ENCODE measurements at places on chromosomes 5 and 9.

GRCh38 chr5:74179179-74179578, 461.3 kb downstream of the ENC1 start:
- DNase-seq = no peak

DNA sequence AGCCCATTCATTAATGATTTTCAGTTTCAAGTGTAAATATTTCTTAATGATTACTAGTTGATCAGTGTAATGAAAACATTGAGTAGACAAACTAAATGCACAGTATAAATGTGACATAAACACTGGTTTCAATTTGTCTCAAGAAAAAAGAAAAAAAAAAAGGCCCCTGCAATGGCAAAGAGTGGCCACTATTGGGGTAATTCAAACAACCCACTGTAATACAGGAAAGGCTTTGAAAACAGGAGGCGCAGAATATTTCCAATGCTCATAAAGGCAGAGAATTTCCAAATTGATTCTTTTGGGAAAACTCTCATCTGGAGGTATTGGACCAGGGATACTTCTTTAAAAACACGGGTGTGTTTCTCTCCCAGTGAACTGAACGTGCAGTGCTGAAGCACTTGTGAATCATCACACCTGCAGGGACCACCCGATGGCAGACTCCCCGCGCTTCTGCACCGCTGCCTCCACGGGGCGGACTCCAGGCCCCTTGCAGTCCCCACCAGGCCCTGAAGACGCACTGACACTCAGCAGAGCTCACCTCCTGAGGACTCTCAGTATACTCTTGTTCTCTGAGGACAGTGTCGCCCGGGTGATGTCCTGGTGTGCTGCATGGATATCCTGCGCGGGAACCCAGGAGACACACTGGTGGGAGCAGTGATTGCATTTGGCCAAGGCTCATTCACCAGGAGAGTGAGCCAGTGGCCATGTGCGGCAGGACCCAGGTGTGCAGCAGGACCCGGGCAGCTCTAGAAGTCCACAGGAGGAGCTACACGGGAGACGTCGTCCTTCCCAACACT, 227.6 kb upstream of the IRX4 start:
- DNase-seq = no peak

GRCh38 chr5:139749242-139749641, 46.4 kb upstream of the PSD2 start:
- no peak for DNase-seq

GRCh38 chr9:84212982-84213381, 127.6 kb downstream of the SLC28A3 start:
- no peak for DNase-seq

DNA sequence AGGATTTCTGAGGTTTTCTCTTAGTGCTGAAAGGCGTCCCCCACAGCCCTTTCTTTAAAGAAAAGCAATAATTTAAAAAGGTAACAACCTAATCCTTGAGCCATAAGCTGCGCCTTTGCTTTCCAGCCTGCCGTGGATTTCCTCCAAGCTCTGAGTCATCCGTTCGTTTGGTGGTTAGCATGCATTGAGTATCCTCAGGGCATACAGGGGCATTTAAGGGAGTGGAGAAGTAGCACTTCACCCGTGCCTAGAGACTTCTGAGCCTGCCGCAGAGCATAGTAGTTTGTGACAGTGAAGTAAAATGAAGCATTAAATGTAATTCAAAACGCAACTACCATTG, 892 bp upstream of the TNC start:
- no peak for DNase-seq

- DNase-seq = no peak
Measured at GRCh38 chr9:110969971-110970386, 68.3 kb downstream of the LPAR1 start.

GRCh38 chr5:164255598-164256213, 750.3 kb downstream of the MAT2B start:
- no peak for DNase-seq

GRCh38 chr9:17398350-17398749, 180.5 kb upstream of the SH3GL2 start:
- no peak for DNase-seq

- no peak for DNase-seq
Measured at GRCh38 chr9:90097237-90097636, 492.4 kb downstream of the GADD45G start.

GRCh38 chr9:22415941-22416691, 30.5 kb upstream of the DMRTA1 start:
- DNase-seq = no peak

- no peak for DNase-seq
Measured at GRCh38 chr5:144134194-144134826, 36.1 kb downstream of the YIPF5 start.

GRCh38 chr9:79362100-79363081, 209.4 kb upstream of the TLE4 start:
- DNase-seq = no peak

DNA sequence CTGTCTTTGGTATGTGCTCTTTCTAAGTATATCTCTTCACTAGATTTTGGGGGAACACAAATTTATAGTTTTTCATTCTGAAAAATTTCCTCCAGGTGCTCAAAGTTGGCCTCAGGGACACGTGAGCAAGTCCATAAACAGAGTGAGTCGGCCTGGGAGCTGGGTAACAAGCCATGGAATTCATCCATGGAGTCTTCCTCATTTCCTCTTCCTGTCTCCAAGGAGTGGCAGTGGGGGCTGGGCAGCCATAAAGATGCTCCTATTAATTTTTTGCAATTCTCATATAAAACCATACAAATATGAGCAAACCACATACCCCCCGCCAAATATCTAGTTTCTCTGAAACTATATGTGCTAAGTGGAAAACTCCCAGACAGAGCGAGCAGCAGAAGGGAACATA, 136.6 kb upstream of the OTULINL start:
- no peak for DNase-seq

- no peak for DNase-seq
Measured at GRCh38 chr5:181035991-181036815, 3.9 kb upstream of the BTNL9 start.

- DNase-seq = no peak
Measured at GRCh38 chr5:3412146-3412545, 183.5 kb upstream of the IRX1 start.

GRCh38 chr5:159252195-159252594, 10.9 kb upstream of the UBLCP1 start:
- DNase-seq = no peak

- no peak for DNase-seq
Measured at GRCh38 chr5:172979778-172980177, 3.8 kb upstream of the ATP6V0E1 start.

- no peak for DNase-seq
Measured at GRCh38 chr5:28779161-28779754, 1740.9 kb upstream of the CDH9 start.

GRCh38 chr5:430214-430925, 12.6 kb upstream of the EXOC3 start:
- no peak for DNase-seq

- no peak for DNase-seq
Measured at GRCh38 chr9:130530938-130531337, 48.4 kb upstream of the FUBP3 start.

DNA sequence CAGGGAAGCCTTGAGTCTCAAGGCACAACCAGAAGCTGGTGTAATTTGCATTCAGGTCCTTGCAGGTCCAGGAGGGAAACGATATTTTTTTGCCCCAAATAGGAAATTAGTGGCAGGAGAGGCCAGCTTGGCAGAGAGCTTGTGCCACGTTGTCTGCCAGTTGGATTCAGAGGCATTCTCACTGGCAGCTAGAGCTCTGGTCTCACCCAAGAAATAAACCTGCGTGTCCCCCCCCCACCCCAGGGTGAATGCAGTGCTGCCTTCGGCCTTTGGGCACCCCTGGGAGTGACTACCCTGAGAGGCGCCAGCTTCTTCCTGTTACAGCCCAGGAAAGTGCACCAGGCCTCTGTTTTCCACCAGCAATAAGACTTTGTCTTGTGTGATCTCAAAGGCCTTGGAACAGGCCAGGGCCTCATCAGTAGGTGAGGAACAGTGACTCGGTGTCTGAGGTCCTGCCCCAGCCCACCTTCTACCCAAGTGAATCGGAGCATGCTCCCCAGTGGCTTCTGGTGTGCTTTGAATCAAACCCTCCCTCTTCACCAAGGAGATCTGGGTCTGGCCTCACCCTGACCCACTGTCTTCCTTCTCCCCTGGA, 68.4 kb downstream of the HSPA4 start:
- DNase-seq = no peak

DNA sequence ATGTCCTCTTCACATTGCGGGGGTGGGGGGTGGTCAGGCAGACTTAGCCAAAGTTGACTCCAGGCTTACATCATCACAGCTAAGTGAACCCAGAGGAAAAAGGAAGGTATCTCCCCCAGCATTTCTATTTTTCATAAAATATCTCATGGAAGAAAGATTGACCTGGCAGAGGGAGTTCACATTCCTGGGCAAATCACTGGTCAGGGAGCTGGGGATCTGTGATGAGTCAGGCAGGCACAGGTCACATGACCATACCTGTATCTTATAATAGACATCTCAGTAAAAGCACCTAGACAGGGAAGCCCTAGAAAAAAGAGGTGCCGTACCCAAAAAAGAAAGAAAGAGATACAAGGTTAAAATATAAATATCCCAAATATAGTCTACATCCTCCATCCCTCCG, 57.3 kb upstream of the WWC1 start:
- no peak for DNase-seq

DNA sequence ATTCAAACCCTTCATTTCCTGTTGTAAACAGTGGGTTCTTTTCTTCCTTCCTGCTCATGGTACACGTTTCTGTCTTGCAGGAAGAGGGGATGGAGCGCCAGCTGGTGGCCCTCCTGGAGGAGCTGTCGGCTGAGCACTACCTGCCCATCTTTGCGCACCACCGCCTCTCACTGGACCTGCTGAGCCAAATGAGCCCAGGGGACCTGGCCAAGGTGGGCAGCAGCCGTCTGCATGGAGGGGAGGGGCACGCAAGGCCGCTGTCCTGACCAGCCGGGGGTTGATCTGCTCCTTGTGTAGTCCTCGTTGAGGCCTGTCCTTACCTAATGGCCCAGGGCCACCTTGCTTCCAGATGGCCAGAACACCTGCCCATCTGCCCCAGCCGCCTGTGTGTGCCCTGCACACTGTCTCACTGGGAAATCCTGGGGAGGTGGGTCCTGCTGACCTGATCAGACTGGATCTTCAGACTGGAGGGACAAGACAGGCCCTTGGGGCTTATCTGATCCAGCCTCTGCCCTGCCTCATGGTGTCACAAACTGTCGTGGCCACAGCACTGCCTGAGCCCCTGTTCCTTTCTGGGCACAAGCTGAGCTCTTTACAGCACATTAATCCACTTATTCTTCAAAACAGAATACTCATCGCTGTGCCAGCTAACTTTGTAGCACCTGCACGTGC, 44.7 kb downstream of the LRSAM1 start:
- no peak for DNase-seq

GRCh38 chr5:135110785-135111596, 77.0 kb upstream of the PITX1 start:
- DNase-seq = no peak

DNA sequence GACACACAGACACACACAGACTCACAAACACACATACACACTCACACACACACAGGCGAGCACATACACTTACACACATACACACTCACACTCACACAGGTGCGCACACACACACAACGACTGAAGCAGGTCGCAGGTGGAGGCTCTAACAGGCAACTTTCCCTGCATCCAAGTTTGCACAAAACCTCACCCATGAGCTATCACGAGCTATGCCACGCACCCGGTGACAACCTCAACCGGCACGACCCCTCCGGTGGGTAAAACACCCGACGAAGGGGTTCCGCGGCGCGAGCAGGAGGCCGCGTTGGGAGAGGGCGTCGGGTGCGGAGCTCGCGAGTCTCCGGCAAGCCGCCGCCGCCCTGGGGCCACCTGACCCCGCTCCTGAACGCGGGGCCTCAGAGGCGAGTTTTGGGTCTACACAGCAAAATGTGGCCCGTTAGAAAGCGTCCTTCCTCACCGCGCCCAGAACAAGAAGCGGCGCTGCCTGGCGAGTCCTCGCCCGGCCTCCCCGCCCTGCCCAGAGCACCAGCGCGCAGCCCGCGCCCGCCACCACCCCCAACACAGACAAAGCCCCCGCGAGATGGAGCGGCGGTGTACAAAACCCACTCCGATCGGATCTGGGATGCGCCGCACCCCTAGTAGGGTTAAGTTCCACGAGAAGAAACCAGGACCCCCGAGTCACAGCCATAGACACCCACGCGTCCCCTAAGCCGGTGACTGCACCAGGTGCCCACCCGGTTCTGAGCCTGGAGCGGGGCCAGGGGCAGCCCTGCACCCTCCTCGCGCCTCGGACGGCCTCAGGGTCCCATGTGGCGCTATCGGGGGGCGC, 665 bp downstream of the SLC6A3 start:
- DNase-seq = no peak

DNA sequence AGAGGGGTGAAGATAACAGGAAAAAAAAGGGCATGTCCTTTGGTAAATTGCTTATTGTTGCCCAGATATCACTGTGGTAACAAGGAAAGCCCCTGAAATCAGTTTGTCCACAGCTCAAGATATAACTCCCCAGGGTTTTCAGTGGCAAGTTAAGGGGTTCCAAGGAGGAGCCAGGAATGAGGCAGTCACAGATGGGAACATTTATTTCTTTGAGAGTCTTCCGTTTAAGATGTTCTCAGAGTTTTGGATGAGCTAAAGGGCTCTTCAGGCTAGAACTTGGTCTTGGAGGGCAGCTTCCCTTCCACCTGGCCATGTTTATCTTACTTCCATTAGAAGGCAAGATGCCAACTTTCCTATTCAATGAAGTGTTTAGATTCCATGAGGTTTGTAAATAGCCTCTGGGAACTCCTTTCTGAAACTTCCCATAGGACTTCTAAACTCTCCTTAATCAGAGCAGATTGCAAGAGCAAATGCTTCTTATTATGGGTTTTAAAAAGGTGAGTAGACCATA, 277.6 kb upstream of the TNC start:
- DNase-seq = no peak

DNA sequence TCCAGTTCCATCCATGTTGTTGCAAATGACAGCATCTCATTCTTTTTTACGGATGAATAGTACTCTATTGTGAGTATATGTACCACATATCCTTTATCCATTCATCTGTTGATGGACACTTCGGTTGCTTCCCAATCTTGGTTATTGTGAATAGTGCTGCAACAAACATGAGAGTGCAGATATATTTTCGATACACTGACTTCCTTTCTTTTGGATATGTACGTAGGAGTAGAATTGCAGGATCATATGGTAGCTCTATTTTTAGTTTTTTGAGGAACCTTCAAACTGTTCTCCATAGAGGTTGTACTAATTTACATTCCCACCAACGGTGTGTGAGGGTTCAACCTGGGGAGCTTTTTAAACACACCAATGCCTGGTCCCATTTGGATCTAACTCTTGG, 22.3 kb downstream of the GALNT12 start:
- DNase-seq = no peak

GRCh38 chr5:172688349-172689217, 47.5 kb downstream of the NEURL1B start:
- no peak for DNase-seq

DNA sequence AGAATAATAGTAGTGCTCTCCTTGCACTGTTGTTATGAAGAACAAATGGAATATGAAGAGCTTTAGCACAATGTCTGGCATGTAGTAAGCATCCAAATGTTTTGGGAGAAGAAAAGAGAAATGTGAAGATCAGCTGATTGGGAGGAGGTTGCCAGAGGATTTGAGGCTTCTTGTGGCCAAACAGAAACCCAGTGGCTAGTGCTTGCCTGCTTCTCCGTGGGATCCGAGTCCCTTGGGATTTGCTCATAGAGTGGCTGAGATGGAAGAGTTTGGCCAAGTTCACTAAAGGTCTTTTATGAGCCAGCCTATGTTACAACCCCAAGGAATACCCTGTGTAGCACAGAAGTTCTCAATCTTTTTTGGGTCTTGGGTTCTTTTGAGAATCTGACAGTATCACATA, 86.0 kb downstream of the ANGPTL2 start:
- no peak for DNase-seq
